ENCODE measurements at places on chromosomes 4 and X. TPM values are rescaled to one million over a fixed set of nuclear protein-coding genes. Genes with fewer than 3 reads are reported as not detected.

Gene NKX3-2
- 2.1 TPM for total RNA-seq

Gene WWC2
- total RNA-seq, result 61.2 TPM

Gene METAP1
- total RNA-seq, result 49.1 TPM

Gene IL13RA1
- total RNA-seq, result 30.8 TPM

Gene PRICKLE3
- total RNA-seq, result 8.8 TPM

Gene XPNPEP2
- 0.11 TPM for total RNA-seq

Gene GAGE12E
- total RNA-seq, result not detected

Gene CLCN3
- 106 TPM for total RNA-seq

Gene KIT
- total RNA-seq, result 20.9 TPM

DNA sequence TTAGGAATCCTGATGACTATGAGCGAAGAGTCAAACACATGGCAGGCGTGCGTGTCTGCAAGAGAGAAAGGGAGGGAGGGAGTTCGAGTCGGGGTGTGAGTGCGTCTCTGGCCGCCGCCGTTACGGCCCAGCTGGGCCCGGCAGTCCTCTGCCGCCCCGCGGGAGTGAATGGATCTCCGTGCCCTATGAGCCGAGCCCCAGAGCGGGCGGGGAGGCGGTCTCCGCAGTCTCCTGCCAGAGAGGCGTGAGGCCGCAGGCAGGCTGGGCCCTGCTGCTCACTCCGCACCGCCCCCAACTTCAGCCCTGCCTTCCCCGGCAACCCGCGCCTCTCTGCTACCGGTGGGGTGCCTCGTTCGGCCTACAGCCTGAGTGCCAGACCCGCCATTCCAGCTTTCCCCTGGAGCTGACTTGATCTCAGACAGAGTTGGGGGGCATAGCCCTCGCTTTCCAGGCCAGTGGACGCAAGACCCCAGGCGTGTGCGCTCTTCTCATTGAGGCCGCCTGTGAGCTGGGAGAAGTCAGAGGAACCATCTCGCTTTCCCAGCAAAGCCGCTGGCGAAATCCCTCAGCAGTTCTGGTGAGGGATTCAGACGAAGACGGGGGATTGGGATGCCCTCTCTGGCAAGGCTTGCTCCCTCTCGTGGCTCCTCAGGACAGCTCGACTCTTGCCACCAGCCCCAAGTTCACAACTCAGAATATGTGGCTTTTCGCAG lies 1.4 kb downstream of the SLC16A2 start:
- no peaks in the 10 kb centered on the region for H3K36me3 ChIP-seq
- peak overlapping the region; percentile 70 for H3K4me3 ChIP-seq
- DNase-seq, result peak; percentile 23
- H3K4me1 ChIP-seq, result peaks cover 6% of the 10 kb centered on the region

- no peak for DNase-seq
- no peak overlapping the region for H3K27ac ChIP-seq
- peaks cover 2% of the 10 kb centered on the region for H3K4me1 ChIP-seq
- no peak overlapping the region for H3K4me3 ChIP-seq
These were observed 62.4 kb downstream of the PABPC4L start for GRCh38 chr4:134139188-134139587.

- peaks cover 1% of the 10 kb centered on the region for H3K36me3 ChIP-seq
- H3K27me3 ChIP-seq, result no peaks in the 10 kb centered on the region
- H3K4me3 ChIP-seq, result no peak overlapping the region
- no peak for DNase-seq
- no peak overlapping the region for H3K27ac ChIP-seq
These were observed 5.6 kb downstream of the NYX start for GRCh38 chrX:41452565-41453356.

GRCh38 chr4:99457270-99457669 lies 22.1 kb upstream of the ADH7 start:
- no peak overlapping the region for H3K27ac ChIP-seq
- H3K36me3 ChIP-seq, result peaks cover 2% of the 10 kb centered on the region
- no peaks in the 10 kb centered on the region for H3K27me3 ChIP-seq
- no peak for DNase-seq

GRCh38 chr4:123299212-123299691 lies 97.3 kb upstream of the SPRY1 start:
- H3K27me3 ChIP-seq, result no peaks in the 10 kb centered on the region
- H3K4me3 ChIP-seq, result no peak overlapping the region
- DNase-seq, result no peak

GRCh38 chr4:54144199-54144598 lies 44.2 kb downstream of the GSX2 start:
- DNase-seq, result no peak
- H3K36me3 ChIP-seq, result no peaks in the 10 kb centered on the region
- no peak overlapping the region for H3K27ac ChIP-seq

DNA sequence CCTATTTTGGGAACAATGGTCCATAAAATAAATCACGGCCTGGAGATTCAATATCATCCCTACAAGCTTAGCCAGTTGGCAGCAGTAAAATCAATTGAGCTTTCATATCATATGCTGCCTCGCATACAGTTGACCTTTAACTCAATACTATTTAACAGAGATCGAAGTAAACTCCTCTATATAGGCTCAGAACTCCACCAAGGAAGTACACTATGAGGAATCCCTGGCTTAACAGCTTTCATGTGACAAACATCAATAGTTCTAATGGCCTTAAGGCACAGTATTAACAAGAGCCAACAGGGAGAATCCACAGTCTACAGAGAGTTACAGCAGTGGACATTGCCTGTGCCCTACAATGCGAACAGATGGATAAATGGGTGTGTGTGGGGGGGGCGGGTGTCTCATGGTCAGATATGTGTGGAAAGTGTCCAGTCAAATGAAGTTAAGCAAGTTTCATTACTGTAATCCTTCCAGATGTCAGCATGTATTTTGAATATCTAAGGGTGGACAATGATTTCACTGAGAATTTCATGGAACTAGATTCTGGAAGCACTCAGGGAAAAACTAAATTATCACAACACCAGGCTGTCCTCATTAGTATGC lies 98.2 kb upstream of the FAM9B start:
- no peak overlapping the region for H3K27ac ChIP-seq
- H3K4me3 ChIP-seq, result no peak overlapping the region
- H3K36me3 ChIP-seq, result no peaks in the 10 kb centered on the region
- no peaks in the 10 kb centered on the region for H3K4me1 ChIP-seq
- no peaks in the 10 kb centered on the region for H3K27me3 ChIP-seq

DNA sequence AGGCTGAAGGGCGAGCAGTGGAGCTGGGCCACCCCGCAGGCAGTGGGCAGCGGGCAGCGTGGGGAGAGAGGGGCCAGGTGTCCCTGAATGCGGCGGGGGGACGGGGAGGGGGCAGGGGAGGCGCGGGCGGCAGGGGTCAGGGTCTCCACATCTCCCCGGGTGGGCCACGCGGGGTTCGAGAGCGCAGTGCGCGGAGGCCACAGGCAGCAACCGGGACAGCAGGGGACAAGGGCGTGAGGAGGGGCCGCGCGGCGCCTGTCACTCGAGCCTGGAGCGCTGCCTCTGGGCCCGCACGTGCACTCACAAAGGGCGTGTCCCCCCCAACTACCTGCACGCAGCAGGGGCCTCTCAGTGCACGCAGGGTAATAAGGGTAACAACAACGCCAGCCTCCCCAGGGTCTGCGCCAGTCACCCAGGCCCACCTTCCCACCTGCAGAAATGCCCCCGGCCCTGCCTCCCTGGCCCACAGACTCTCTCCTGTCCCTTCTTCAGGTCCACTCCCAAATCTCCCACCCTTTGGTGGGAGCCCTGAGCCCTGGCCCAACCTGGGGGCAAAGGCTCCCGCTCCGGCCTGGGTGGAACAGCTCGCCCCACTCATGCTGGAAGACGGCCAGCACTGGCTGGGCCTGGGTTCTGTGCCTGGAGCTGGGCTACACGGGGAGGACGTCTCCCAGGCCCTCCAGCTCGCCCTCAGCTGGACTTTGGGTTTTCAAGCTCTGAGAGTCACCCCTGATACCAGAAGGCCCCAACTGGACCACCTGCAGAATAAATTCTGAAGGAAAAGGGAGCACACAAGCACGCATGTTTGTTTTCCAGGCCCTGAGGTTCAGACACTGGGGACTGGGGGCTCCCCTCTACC lies 53.2 kb downstream of the ZFYVE28 start:
- no peaks in the 10 kb centered on the region for H3K36me3 ChIP-seq
- no peaks in the 10 kb centered on the region for H3K27me3 ChIP-seq
- no peak overlapping the region for H3K27ac ChIP-seq
- H3K4me1 ChIP-seq, result peaks cover 1% of the 10 kb centered on the region
- DNase-seq, result no peak
- no peak overlapping the region for H3K4me3 ChIP-seq

DNA sequence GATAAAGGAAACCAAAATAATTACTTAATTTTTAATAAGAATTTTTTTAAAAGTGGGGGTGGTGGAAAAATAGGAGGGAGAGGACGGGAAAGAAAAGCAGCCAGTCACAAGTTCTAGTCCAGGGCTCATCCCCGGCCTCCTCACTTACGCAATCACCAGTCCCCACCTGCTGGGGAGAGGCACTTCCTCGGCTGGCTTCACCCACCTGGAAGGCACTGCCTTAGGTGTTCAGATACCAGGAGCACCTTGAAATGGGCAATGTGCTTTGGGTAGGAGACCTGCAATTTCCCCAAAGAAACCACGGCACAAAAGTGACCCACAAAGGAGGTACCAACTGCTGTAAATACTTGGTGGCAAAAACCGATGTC lies 23.8 kb downstream of the AFAP1 start:
- peaks cover 3% of the 10 kb centered on the region for H3K36me3 ChIP-seq
- H3K4me3 ChIP-seq, result no peak overlapping the region
- no peak for DNase-seq
- no peaks in the 10 kb centered on the region for H3K27me3 ChIP-seq

GRCh38 chr4:158172261-158173258 lies at the start of gene GASK1B:
TSS of gene GASK1B (minus strand) at chr4:158173025. CDS start at chr4:158171375, 1,650 bp downstream.
- peaks cover 28% of the 10 kb centered on the region for H3K4me1 ChIP-seq
- H3K4me3 ChIP-seq, result peak within 1 kb of the TSS; percentile 83
- peaks cover 2% of the 10 kb centered on the region for H3K36me3 ChIP-seq

DNA sequence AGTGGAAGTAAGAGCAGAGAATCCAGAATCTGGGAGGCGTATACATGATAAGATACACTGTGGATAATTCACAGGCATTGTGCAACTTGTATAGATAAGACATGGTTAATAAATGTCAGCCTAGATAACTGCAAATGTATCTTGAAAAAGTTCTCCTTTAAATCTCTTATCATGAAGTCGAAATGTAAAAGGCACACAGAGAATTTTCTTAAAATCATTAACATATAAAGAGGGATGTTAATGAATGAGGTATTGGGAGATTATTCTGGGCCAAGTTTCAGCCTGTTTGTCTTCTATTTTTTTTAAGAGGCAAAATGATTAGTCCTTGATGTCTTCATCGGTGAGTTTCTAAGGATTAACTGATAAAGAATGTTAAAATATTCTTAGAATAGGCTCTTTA lies 835 bp downstream of the TDO2 start:
- no peak for DNase-seq
- H3K27me3 ChIP-seq, result no peaks in the 10 kb centered on the region
- H3K27ac ChIP-seq, result no peak overlapping the region
- peak overlapping the region; percentile 8 for H3K4me3 ChIP-seq
- no peaks in the 10 kb centered on the region for H3K36me3 ChIP-seq
- H3K4me1 ChIP-seq, result peaks cover 11% of the 10 kb centered on the region

DNA sequence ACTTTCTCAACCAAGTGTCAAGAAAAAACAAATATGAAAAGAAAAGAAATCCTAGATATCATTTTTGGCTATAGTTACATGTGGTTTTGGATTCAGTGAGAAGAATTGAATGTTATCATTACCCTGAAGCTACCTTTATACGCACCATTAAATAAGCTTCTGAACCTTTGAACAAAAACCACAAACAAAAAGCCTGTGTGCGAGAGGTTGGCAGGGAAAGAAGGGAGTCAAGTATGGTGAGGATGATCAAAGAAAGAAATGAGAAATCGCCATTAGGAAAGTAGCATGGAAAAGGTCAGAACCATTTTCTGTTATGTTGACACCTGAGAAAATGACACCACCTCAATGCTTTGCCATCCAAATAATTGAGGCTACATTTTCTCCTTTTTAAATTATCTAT lies 1.2 kb upstream of the SLC7A11 start:
- no peak overlapping the region for H3K4me3 ChIP-seq
- H3K27me3 ChIP-seq, result no peaks in the 10 kb centered on the region
- H3K27ac ChIP-seq, result peak overlapping the region; percentile 16
- no peak for DNase-seq

- no peaks in the 10 kb centered on the region for H3K27me3 ChIP-seq
- H3K36me3 ChIP-seq, result no peaks in the 10 kb centered on the region
- no peak for DNase-seq
These were observed 35.2 kb downstream of the SLC25A5 start for GRCh38 chrX:119503484-119503861.

DNA sequence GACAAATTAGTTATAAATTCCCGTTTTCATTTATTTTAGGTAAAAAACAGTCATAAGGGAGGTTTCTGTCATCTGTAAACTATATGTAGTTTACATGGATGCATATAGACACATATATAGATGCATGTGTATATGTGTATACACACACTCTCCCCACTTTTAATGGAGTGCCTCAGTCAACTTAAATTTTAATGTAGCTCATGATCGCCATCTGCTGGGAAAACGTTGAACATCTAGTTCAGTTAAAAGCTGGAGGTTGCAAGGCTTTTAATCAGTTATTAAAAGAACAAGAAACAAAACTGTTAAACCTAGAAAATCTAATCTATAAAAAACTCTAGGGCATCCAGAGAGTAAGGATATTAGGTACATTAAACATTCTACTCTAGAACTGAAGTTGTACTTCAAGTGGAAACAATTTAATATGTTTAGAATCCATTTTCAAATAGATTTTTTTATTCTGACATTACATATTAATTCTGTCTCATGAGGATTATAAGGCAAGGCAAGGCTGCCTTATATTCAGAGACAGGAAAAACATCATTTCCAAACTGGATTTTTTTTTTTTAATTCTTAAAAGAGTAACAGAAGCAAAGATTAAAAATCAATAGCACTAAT lies 122.6 kb downstream of the SHISA3 start:
- no peaks in the 10 kb centered on the region for H3K36me3 ChIP-seq
- no peaks in the 10 kb centered on the region for H3K27me3 ChIP-seq
- DNase-seq, result peak; percentile 42
- H3K27ac ChIP-seq, result no peak overlapping the region
- no peaks in the 10 kb centered on the region for H3K4me1 ChIP-seq

- H3K27me3 ChIP-seq, result no peaks in the 10 kb centered on the region
- DNase-seq, result no peak
- peak within 1 kb of the TSS; percentile 60 for H3K27ac ChIP-seq
- H3K36me3 ChIP-seq, result no peaks in the 10 kb centered on the region
These were observed at the start of gene SERTM2 for GRCh38 chrX:111511477-111511876. TSS of gene SERTM2 (plus strand) at chrX:111511645. CDS start at chrX:111518858, 7,213 bp downstream.

- peaks cover 4% of the 10 kb centered on the region for H3K27me3 ChIP-seq
- DNase-seq, result no peak
- no peak overlapping the region for H3K27ac ChIP-seq
- peaks cover under 1% of the 10 kb centered on the region for H3K4me1 ChIP-seq
- no peak overlapping the region for H3K4me3 ChIP-seq
These were observed 215.8 kb upstream of the LEF1 start for GRCh38 chr4:108384544-108384943.

Measured in progenitor cell of endocrine pancreas (in vitro differentiated cells).